ENCODE measurements at places on chromosomes 2 and 18. TPM values are rescaled to one million over a fixed set of nuclear protein-coding genes. Genes with fewer than 3 reads are reported as not detected.

HADHB gene
- polyA plus RNA-seq = 232 TPM

DCDC2C gene
- not detected for polyA plus RNA-seq

ANKRD30B gene
- not detected for polyA plus RNA-seq

ANKRD36C gene
- polyA plus RNA-seq = 0.15 TPM

CAPN14 gene
- 0.22 TPM for polyA plus RNA-seq

CHCHD5 gene
- 104 TPM for polyA plus RNA-seq

DNA sequence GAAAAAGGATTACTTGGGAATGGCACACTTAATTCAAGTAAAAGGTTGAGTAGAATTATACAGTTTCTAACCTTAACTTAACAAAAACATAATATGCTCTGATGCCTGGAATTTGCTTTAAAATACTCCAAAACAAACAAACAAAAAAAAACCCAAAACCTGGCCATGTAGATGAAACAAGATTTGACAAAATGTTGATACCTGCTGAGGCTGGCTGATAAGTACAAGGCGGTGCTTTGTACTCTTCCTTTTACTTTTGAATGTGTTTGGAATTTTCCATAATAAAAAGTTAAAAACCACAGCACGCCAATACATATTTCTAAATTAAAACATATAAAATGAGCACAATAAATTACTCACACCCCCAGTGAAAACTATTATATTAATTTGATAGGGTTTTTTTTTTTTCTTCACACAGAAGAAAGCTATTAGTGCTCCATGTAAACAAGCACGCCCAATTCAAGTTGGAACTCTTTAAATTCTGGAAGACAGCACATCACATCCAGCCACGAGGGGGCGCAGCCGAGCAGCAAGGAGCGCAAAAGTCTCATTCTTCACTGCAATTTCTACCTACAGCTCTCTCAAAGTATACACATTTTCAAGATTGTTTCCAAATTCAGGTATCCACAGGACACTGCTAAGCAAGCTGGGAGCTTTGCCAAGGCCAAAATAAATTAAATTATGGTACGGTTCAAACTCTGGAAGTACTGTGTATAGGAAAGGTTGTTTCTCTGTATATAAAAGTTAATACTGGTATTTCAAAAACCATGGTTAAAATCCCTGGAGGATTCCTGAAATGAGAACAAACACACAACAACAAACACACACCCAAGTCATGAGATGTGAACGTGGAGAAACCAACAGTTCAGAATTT lies 7.5 kb downstream of the SERTAD2 start:
- peak; percentile 90 for DNase-seq

GRCh38 chr2:62459106-62459505 lies 46.9 kb downstream of the TMEM17 start:
- DNase-seq = no peak

DNA sequence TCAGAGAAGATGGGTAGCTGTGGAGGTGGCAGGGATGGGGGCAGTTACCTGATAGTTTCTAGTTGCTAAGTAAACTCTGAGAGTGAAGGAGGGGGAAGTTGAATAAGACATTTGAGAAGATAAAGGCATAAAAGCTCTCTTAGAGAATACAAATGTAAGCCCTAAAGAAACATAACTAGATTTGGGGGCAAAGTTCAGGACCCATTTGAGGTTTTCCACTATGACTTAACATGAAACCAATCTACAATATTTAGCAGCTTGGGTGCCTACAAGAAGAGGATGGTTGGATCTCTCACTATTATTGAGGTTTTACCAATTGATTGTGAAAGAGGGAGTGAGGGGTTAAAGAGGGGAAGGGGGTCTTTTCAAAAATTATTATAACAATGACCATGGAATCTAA lies 34.4 kb upstream of the LYPD6 start:
- DNase-seq = no peak

DNA sequence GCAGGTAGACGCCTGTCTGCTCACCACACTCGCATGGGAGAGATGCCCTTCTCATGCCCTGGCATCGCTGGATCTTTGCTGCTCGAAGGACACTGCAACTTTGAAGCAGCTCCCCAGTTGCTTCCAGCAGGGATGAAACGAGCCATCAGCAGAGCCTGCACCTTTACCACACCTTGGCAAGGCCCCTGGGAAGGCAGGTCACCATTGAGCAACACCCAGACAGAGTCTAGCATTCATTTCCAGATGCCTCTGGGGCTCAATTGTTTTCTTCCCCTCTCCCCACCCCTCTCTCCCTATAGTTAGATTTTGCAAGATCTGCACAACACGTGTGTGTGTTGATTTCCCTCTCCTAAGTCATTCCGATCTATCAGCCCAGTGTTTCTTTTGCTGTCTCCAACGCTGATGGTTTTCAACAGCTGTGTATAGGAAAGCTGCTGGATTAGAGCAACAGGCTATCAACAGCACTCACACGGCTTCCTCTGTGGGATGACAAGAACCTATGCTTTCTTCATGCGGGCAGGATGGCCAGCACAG lies 25.6 kb upstream of the INHBB start:
- no peak for DNase-seq

- no peak for DNase-seq
These were observed 61.9 kb upstream of the PSMD14 start for GRCh38 chr2:161246281-161246680.

DNA sequence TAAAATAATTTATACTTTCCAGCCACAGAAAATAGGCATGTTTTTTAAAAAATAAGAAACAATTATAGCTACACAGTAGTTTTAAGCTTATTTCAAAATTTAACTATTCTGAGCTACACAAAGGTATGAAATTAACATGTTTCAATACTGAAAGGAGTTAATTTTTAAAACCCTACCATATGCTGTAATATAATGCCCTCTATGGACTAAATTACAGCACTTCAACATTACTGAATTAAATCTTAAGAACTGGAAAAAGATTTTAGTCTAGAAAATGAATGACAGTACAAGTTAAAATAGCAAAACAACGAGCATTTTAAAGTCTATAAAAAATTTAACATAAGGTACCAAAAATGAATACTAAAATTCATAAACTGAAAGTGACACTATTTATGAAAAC lies 36.3 kb downstream of the RTN4 start:
- DNase-seq = no peak

DNA sequence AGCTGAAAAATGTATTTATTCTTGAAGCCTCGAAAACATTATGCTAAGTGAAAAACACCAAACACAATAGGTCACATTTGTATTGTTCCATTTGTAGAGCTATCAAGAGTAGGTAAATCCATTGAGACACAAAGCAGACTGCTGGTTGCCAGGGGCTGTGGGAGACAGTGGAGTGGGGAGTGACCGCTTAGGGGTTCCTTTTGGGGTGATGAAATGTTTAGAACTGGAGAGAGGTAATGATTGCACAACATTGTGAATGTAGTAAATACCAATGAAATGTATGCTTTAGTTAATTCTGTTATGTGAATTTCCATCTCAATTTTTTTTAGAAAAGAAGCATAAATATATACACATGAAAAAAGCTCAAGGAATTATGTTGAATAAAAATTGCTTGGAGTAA lies 15.8 kb downstream of the KCTD18 start:
- no peak for DNase-seq

DNA sequence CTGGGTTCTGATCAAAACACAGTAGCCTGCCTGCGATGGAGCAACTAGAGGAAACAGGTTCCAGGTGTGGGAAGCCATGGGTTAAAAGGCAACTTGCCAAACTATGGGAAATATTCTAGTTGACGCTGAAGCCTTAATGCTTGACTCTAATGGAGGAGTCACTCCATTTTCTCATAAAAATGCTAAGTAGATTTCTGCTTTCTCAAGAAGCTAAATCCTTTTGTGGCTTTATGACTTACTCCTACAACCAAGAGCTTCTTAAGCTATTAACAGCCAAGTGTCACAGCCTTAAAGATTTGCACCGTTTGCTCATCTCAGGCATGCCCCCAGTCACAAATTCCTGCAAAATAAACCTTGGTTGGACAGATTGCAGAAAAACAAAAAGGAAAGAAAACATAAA lies 25.2 kb downstream of the ANKRD44 start:
- DNase-seq = no peak

DNA sequence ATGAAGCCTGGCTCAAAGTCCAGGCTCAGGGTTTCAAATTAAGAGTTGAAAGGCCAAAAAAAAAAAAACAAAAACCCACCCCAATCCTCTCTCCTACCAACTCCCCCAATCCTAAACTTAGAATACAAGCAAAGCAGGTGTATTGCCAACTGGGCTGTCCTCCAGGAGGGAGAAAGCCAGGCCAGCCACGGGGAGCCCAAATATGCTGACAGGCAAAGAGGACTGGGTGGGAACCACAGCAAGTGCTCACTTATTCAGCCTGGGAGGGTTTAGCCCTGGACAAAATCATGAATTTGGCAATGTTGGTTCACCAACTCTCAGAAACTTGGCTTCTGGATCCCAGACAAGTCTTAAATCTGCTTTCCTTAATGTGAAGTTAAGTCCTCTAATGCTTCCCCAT lies 36.5 kb downstream of the GKN2 start:
- DNase-seq = no peak

DNA sequence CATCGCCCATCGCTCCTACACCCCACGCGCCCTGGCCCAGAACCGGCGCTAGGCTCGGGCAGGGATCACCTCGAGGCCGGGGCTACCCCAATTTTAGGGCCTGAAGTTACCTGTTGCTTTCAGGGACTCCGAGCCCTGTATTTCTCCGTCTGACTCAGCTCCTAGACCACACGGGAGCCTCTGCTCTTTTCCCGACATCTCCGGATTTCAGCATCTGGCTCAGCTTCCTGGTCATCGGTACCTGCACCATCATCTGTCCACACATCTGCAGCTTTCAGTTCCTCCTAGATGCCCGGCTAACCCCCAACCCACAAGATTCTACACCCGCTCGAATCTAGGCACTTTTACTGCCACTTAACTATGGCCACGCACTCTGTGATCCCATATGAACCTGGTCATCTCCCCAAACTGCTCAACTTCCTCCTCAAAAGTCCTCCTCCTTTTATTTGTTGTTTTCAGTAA lies 12.1 kb upstream of the HMSD start:
- DNase-seq = no peak

DNA sequence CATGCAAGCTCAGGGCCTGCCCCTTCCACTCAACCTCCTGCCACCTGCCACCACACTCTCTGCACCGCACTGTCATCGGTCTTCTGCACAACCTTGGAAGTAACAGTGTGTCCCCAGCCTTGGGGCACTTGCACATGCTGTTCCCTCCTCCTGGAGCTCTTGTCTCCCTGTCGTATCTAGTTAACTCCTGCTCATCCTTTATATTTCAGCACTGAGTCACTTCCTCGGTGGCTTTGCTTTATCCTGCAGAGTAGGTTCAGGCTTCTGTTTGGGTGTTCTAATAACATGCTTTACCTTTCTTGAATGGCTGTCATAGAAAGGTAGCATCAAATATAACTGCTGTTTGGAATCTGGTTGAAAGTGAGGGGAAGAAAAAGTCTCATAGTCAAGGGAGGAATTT lies 25.3 kb downstream of the PAX8 start:
- no peak for DNase-seq

GRCh38 chr18:43108882-43109281 lies 6.6 kb downstream of the RIT2 start:
- DNase-seq = no peak

GRCh38 chr2:44275927-44276303 lies 635 bp downstream of the SLC3A1 start:
- peak; percentile 51 for DNase-seq

DNA sequence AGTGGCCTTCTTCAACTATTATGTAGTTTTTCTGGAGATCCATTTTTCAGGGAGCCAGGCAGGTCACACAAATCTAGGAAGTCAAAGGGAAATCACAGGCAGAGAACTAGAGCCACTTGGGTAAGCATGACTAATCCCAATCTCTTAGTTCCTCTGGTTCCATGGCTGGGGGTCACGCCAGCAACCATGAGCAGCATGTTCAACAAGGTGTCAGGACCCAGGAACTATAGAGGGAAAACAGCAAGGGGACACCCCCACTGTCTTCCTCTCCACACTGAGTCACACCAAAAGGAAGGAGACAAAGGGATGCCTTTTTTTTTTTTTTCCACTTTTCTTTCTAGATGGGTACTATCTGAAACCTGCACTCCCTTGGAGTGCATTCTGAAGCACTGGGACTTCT lies 250.9 kb downstream of the OTX1 start:
- no peak for DNase-seq

Data from kidney (tissue), 22 donors.